ENCODE measurements at places on chromosomes 6 and 20.

GRCh38 chr20:43949741-43950618 lies 35.3 kb downstream of the TOX2 start:
- DNase-seq: no peak

DNA sequence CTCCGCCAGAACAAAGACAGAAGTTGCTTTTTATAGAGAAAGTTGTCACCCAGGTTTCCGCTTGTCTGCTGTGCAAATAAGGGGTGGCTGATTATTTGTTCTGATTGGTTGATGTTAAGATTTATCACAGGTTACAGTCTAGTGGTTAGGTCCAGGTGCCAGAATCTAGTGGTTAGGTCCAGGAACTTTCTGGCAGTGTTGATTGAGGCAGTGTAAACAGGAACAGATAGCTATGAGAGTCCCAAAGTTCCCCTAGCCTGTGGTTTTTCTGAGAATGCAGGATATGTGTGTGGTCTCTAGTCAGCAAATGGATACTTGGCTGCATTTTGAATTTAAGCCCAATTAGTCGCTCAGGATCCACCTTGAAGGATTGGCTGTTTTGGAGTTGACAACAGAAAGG lies 148.0 kb downstream of the TMEM200A start:
- DNase-seq: no peak

GRCh38 chr6:119978274-119978889 lies 628.8 kb upstream of the MAN1A1 start:
- DNase-seq: no peak

GRCh38 chr6:20955131-20955530 lies 420.9 kb downstream of the CDKAL1 start:
- no peak for DNase-seq

DNA sequence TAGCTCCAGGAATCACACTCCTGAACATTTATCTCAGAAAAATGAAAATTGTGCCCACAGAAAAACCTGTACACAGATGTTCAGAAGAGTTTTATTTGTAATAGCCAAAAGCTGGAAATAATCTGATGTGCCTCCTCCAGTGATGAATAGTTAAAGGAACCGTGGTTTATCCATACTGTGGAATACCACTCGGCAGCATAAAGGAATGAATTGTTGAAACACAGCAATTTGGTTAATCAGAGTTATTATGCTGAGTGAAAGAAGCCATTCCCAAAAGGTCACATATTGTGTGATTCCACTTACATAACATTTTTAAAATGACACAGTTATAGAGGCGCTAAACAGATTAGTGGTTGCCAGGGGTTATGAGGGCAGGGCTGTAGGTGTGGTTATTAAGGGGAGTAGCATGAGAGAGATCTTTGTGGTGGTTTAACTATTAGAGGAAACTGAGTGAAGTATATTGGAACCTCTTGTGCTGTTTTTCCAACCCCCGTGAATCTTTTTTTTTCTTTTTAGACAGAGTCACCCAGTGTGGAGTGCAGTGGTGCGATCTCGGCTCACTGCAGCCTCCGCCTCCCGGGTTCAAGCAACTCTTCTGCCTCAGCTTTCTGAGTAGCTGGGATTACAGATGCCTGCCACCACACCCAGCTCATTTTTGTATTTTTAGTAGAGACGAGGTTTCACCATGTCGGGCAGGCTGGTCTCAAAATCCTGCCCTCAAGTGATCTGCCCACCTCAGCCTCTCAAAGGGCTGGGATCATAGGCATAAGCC lies 26.2 kb downstream of the PSMF1 start:
- DNase-seq: no peak

- DNase-seq: peak; percentile 7
Measured at GRCh38 chr20:23412026-23412425, 9.3 kb downstream of the NAPB start.

- no peak for DNase-seq
Measured at GRCh38 chr6:116461331-116461931, at the start of gene CALHM6. Gene CALHM6, plus strand, starts transcription at chr6:116461375. Its CDS starts 555 bp downstream, at chr6:116461930.

DNA sequence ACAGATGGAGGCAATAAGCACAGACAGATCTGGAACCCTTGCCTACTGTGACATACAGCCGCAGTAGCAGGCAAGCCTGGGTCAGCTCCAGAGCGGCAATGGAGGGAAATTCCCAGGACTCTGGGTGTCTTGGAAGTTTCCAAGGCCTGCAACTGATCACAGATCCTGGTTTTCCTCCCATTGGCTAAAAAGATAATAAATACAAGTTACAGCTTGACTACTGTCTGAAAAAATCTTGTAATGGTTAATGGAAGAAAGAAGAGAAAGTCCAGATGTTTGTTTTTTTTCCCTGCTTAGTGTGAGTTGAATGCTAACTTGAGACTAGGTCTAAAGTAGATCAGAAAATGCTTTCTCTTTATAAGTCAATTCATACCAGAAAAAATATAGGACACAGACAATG lies 307.6 kb downstream of the ALDH8A1 start:
- no peak for DNase-seq

- DNase-seq: no peak
Measured at GRCh38 chr6:84333842-84334241, 106.4 kb upstream of the CEP162 start.

- no peak for DNase-seq
Measured at GRCh38 chr6:117232196-117232595, 33.2 kb upstream of the VGLL2 start.

- no peak for DNase-seq
Measured at GRCh38 chr6:107444277-107444676, 15.1 kb downstream of the PDSS2 start.

- DNase-seq: no peak
Measured at GRCh38 chr6:96876886-96877545, 20.7 kb downstream of the NDUFAF4 start.

DNA sequence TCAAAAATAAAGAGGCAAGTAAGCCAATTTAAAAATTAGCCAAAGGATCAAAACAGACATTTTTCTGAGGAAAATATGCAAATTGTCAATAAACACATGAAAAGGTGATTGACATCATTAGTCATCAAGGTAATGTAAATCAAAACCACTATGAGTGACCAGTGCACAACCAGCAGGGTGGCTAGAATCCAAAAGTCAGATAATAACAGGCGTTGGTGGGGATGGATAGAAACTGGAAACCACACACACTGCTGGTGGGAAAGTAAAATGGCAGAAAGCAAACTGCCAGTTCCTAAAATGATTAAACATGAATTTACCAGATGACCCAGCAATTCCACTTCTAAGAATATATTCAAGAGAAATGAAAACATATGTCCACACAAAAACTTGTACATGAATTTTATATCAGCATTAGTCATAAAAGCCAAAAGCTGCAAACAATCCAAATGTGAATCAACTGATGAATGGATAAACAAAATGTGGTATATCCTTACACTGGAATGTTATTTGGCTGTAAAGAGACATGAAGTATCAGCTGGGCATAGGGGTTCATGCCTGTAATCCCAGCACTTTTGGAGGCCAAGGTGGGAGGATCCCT lies 74.8 kb upstream of the MBOAT1 start:
- no peak for DNase-seq

- no peak for DNase-seq
Measured at GRCh38 chr20:56503916-56504315, 20.6 kb upstream of the FAM209A start.

DNA sequence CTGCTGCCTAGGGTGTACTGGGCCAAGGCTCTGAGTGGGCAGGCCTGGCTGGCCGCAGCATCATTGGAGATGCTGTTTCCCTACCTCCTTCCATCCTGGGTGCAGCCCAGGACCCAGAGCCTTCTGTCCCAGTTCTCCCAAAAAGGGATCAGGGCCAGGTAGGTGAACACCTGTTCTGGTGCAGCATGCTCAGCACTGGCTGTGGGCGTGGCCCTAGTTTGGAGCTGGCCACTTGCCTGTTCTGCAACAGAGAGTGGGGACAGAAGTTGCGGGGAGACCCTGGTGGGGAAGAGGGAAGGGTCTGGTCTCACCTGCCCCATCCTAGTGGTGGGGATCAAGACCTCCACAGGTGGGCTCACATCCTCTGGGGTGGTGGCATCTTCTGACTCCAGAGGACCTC lies 1.4 kb upstream of the ARMC12 start:
- no peak for DNase-seq

DNA sequence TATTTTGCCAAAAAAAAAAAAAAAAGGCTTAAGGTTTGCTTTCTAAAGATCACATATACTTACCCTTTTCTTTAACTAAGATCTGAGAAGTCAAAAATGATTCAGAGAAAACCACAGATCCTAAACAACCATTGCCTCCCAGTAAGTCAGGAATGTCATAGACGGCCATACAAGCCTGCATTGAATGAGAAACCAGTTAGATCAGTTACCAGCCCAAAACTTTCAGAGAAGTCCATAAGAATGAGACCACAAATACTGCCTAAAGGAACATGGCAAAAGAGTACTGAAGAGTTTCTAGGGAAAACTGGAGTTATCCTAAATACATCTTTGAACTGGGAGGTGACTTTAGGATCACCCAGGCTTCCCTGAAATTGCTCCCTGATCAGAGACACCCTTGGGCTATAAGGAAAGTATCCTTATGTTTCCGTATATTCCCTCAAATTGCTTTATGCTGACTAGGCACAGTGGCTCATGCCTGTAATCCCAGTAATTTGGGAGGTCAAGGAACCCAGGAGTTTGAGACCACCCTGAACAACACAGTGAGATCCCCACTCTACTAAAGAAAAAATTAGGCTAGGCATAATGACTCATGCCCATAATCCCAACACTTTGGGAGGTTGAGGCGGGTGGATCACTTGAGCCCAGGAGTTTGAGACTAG lies 79.4 kb upstream of the SLC4A11 start:
- no peak for DNase-seq

DNA sequence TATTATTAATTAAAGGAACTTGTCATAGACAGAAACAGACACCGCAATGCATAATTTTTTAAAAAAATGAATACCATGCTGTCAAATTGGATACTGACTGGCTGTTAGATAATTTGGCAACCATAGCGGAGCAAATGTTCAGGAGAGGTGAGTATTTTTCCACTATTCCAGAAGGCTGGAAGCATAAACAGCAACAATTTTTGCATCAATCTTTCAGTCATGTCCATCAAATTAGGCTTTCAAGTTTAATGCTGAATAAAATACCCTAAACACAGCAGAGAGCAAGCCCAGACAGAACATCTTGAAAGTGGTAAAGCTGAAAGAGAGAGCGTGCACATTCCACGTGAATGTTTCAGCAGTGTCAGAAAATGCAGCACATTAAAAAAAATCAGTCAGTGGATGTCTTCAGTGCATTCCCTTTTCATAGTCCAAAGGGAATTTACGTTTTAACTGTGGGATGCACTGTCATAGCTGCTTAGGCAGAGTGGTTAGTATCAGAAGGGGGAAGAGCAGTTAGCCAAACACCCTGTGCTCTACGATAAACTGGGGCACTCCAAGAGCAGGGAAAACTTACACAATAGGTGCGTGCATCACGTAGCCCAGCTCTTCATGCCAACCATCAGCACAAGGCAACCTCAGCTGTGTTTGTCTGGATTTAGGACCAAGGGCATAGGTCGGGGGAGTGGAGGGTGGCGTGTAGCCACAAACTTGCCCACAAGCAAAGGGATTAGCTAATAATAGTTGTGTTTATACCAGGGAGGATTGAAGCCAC lies 116.2 kb upstream of the STMND1 start:
- no peak for DNase-seq

GRCh38 chr20:3461211-3461771 lies 9.5 kb upstream of the ATRN start:
- no peak for DNase-seq

DNA sequence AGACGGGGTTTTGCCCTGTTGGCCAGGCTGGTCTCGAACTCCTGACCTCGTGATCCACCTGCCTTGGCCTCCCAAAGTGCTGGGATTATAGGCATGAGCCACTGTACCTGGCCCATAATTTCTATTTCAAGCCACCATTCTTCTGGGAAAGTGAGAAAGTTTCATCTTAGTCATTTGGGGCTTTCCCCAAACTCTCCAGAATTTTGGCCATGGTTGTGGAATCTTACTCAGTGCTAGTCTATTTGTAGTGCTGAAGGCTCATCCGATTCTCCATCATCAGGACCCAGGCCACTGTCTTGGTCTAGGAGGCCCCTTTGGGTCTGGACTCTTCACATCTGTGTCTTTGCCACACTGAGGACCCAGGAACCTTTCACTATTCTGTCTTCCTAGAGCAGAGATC lies 164.9 kb downstream of the EYA2 start:
- no peak for DNase-seq

GRCh38 chr6:167794161-167795157 lies 32.3 kb upstream of the AFDN start:
- DNase-seq: no peak

DNA sequence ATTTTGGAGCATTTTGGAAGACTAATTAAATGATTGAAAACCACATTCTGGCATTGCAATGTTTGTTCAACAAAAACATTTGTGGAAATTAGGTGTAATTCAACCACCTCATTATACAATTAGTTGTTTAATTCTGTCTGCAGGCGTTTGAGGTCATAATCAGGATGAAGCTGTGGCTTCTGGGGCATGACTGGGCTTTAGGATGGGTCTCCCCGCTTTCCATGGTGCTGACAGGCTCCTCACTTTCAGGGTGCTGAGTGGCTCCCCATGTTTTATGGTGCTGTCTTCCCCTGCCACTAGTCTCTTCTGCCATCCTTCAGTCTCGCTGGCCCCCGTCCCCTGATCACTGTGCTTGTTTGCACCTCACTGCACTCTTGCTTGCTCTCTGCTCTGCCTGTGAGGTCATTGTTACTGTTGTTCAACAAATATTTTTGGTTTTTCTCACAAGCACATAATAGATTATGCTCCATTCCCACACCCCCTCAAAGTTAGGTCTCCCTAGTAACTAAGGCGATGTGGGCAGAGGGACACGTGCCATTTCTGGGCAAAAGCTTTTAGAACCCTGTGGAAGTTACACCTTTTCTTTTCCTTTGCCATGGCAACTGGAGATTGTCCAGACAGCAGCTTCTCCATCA lies 25.4 kb upstream of the ZNF831 start:
- no peak for DNase-seq

DNA sequence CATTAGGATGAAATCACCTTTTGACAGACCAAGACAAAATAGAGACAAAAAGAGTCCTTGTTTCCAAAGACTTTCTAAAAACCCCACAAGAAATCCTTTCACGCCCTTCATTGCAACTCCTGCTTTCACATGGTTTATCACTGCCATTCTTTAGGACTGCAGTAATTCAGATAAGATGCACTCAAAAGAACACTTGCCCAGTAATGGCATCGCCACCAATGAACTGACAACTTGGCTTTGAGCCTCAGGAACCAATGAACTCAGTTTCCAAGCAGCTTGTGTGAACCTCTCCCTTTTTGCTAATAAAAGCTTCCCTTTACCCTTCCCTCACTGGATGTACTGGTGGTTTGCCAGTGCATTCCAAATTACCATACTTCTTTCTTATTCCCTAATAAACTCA lies 21.8 kb downstream of the OSTM1 start:
- DNase-seq: no peak

GRCh38 chr20:57581202-57582028 lies 20.5 kb downstream of the PCK1 start:
- DNase-seq: no peak

- DNase-seq: no peak
Measured at GRCh38 chr6:3683331-3683730, 68.2 kb downstream of the PXDC1 start.

GRCh38 chr20:31494131-31494530 lies 19.0 kb downstream of the REM1 start:
- DNase-seq: no peak

DNA sequence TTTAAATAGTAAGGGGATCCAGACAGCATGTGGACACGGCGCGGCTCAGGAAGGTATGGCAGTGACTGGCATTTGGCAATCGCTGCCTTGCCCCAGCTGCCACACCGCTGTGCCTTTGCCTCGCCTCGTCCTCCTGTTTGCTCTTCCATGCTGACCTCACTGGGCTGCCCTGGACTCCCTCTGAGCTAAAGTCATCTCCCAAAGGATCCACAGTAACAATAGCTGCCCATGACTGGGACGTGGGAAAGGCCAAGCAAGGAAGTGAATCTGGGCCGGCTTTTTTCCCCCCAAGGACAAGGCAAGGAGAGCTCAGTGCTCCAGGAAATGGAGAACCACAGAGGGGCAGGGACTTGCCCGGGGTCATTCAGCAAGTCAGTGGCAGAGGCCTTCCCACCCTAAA lies 48.1 kb downstream of the JPH2 start:
- no peak for DNase-seq

Data from NCI-H524 treated with DMSO at 0.1 percent for 48 hours (cell line).